ENCODE measurements at places on chromosomes 16 and 17.

GRCh38 chr17:41098481-41098880, 539 bp upstream of the KRTAP4-8 start:
- DNase-seq = no peak

- peak; percentile 73 for DNase-seq
These were observed 144.0 kb upstream of the CHMP6 start for GRCh38 chr17:80847496-80848230.

DNA sequence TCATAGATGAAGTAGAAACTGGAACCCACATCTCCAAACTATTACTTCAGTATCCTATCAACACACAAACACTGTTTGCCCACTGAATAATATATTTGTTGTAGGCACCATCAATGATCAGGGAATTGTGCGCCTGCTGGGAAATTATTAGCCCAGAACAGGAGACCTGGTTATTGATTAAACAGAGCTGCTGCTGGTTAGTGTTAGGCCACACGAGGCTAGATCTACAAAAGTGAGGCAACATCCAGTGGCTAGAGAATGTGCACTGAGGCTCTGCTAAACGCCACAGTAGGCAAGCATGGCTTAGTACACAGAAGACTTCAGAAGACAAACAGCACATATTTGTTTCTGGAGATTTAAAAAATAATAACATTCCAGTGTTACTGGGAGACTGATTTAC, 11.0 kb downstream of the ABHD15 start:
- DNase-seq = no peak

DNA sequence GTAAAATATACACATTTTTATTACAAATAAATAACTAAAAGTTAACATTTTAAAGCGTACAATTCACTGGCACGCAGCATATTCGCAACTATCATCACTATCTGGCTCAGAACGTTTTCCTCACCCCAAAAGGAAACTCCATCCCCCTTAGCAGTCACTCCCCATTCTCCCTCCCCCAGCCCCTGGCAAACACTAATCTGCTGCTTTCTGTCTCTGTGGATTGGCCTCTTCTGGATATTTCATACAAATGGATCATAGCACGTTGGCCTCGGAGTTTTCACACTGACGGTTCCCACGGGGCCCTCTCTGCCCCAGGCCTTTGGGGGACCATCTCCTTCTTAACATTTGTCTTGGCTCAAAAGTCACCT, 64.6 kb downstream of the RTN4RL1 start:
- DNase-seq = no peak

- DNase-seq = no peak
These were observed 19.9 kb upstream of the FAM20A start for GRCh38 chr17:68621065-68621464.

GRCh38 chr17:35341411-35341992, 31.9 kb downstream of the SLFN11 start:
- peak; percentile 30 for DNase-seq

DNA sequence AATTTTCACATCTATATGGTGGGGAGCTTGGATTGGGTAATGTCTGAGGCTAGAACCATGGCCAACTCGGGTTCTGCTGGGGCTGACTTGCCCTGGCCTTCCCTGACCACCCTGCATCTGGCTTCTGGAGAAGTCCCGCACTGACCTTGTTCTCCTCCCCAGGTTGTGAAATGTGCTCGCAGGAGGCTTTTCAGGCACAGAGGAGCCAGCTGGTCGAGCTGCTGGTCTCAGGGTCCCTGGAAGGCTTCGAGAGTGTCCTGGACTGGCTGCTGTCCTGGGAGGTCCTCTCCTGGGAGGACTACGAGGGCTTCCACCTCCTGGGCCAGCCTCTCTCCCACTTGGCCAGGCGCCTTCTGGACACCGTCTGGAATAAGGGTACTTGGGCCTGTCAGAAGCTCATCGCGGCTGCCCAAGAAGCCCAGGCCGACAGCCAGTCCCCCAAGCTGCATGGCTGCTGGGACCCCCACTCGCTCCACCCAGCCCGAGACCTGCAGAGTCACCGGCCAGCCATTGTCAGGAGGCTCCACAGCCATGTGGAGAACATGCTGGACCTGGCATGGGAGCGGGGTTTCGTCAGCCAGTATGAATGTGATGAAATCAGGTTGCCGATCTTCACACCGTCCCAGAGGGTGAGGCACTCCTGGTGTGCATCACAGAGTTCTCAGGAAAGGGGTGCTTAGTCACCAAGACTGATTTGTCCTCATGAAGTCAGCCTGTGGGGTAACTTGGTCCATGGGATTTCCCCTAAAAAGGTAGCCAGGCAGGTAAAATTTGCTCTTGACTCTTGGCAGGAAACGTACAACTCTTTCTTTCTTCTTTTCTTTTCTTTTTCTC, 6.1 kb downstream of the NOD2 start:
- DNase-seq = peak; percentile 64

DNA sequence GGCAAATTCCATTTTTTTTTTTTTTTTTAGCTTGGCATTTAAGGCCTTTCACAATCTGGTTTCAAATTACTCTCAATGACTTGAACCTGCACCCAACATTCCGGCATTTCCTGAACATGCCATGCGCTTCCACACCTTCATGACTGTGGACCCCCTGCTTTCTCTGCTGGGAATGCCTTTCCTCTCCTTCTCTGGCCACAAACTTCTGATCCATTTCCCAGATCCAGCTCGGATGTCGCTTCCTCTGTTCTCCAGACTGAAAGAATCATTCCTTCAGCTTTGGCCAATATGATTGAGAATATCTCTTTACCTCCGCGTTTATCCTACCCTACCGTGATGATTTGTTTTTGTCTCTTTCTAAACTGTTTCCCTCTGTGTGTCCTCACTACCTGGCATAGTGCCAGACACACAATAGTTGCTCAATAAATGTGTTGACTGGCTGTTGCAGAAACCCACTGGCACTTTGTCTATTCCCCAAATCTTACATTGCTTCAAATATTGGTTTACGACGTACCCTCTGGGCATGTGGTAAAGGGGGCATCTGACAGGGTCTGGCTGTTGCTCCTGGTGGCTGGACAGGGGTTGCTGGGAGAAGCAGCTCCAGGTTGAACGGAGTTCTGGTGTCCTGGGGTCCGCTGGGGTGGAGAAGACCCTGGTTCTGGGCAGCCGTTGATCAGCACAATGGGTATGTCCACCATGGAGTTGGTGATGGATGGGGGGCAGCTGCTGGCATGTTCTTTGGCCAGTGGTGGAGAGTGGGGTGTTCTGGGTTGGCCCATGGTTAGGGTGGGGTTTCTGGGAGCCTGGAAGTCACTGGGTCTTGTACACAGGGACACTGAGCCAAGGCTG, 14.7 kb downstream of the TNS4 start:
- DNase-seq = no peak

GRCh38 chr17:74282587-74283370, 8.7 kb downstream of the DNAI2 start:
- peak; percentile 58 for DNase-seq

DNA sequence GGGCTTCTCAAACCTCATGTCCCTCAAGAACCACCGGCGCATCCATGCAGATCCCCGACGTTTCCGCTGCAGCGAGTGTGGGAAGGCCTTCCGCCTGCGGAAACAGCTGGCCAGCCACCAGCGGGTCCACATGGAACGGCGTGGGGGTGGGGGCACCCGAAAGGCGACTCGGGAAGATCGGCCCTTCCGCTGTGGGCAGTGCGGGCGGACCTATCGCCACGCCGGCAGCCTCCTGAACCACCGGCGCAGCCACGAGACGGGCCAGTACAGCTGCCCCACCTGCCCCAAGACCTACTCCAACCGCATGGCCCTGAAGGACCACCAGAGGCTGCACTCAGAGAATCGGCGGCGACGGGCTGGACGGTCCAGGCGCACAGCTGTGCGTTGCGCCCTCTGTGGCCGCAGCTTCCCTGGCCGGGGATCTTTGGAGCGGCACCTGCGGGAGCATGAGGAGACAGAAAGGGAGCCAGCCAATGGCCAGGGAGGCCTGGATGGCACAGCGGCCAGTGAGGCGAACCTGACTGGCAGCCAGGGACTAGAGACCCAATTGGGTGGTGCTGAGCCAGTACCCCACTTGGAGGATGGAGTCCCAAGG, 5.9 kb downstream of the ZNF646 start:
- DNase-seq = no peak

GRCh38 chr17:62819511-62820221, 11.6 kb upstream of the MARCHF10 start:
- no peak for DNase-seq

DNA sequence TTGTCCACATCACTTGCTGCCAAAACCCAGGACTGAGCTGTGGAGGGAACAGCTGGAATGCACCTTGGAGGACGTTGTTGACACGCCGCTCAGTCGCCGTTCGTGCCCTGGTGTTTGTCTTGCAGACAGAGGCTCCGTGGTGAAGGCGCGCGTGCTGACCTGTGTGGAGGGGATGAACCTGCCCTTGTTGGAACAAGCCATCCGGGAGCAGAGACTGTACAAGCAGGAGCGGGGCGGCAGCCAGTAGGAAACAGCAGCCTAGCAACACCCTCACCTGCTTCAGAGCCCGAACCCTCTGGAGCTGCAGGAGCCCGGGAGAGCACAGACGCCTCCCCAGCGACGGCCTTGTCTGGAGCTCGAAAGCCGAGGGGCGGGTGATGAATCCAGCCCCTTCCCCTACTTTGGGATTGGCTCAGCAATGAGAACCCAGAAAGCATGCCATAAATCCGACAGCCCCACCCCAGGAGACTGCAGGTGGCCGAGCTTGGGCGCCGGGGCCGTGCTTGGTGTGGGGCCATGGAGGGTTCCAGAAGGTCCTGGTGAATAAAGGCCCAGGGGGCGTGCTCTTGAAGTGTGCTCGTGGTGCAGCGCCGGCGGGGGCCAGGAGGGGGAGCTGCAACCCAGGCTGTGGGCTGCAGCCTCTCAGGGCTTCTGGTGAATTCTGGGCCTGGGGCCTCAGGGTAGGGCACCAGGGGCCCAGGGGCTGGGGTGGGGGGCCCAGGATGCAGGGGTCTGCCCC, 470 bp upstream of the CDK3 start:
- DNase-seq = peak; percentile 45

- DNase-seq = no peak
These were observed 66.5 kb downstream of the MRM1 start for GRCh38 chr17:36667922-36668321.

DNA sequence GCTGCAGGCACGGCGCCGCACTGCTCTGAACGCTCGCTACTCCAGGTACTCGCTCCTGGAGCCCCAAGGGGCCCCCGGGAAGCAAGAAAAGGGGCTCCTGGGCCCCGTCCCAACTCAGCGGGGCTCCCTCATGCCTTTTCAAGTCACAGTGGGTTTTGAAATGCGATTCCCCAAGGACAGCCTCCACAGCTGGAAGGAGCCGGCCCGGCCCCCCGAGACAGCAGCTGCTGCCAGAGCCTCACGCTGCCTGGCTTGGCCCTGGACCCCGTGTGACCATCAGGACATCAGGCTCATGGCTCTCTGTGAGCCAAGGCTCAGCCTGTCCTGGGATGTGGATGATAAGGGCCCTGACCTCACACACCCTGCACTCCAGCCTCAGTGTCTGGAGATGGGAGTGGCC, 80.6 kb downstream of the LMF1 start:
- DNase-seq = no peak

GRCh38 chr16:72099377-72099818, 5.8 kb downstream of the DHX38 start:
- peak; percentile 39 for DNase-seq

DNA sequence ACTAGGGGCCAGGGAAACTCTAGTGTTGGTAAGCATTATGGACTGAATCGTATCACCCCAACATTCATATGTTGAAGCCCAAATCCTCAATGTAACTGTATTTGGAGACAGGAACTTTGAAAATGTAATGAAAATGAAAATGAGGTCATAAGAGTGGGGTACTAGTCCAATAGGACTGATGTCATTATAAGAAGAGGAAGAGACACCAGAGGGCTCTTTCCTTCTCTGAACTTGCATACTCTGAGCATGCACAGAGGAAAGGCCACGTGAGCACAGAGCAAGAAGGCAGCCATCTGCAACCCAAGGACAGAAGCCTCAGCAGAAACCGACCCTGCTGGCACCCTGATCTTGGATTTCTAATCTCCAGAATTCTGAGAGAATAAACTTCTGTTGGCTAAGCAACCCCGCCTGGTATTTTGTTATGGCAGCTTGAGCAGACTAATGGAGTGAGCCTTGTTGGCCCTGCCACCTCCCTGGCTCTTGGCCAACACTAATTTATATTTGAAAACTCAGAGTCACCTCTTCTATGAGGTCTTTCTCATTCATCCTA, 273.4 kb downstream of the NTN1 start:
- no peak for DNase-seq

DNA sequence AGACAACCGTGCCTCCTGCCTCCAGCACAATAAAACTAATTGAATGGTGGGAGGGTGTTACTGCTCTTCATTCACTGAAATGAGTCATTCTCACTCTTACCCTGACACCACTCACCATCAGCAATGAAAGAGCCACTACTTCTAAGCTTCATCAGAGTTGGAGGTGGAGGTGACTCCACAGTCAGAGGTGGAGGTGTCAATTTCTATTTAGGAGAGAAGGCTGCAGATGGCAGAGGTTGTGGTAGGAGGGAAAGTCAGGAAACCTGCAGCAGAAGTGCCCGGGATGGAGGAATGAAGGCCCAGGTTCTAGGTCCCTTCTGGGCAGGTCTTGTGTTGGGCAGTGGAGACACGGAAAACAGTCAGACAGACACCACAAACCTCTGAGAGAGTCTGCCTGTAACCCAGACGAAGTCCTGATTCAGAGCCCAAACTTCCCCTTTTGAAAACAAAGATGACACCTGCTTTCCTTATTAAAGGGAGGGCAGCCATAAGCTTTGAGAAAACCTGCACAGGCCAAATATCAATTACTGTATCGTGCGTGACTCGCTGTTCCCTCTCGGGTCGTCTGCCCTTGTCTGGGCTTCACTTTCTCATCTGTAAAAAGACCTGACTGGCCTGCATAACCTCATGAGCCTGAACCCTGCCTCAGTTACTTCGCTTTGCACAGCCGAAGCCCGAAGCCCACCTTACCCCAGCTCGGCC, 668 bp downstream of the ATPAF2 start:
- DNase-seq = no peak

GRCh38 chr17:21458054-21458453, 81.9 kb downstream of the KCNJ12 start:
- no peak for DNase-seq
